CD4-positive, CD25-positive, alpha-beta regulatory T cell (primary cell): ENCODE measurements at places on chromosomes 13 and 19. TPM values are rescaled to one million over a fixed set of nuclear protein-coding genes. Genes with fewer than 3 reads are reported as not detected.

DNA sequence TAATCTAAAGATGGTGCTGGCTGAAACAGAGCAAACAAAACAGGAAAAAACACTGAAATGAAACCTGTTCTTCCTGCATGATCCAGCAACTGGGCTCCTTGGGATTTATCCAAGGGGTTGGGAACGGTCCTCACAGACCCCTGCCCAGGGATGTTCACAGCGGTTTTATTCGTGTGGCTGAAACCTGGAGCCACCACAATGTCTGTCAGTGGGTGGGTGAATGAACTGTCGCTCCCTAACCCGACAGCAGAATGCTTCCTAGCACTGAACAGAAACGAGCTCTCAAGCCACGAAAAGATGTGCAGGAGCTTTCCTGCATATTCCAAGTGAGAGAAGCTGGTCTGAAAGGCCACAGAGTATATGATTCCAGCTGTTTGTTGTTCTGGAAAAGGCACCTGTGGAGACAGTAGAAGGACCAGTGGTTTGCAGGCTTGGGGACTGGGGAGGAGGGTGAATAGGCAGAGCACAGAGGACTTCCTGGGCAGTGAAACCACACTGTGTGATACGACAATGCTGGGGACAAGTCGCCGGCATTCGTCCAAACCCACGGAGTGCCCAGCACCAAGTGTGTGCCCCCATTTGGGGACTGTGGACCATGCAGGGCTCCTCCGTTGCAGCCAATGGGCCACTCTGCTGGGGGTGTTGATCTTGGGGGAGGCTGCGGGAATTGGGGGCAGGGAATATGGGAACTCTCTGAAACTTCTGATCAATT, 73.9 kb downstream of the TEX29 start:
- no peak overlapping the region for H3K4me3 ChIP-seq
- no peak for DNase-seq
- no peaks in the 10 kb centered on the region for H3K36me3 ChIP-seq
- no peak overlapping the region for H3K27ac ChIP-seq
- H3K27me3 ChIP-seq, result no peaks in the 10 kb centered on the region

- peaks cover 3% of the 10 kb centered on the region for H3K27me3 ChIP-seq
- no peaks in the 10 kb centered on the region for H3K4me1 ChIP-seq
- no peak for DNase-seq
- no peak overlapping the region for H3K27ac ChIP-seq
- H3K4me3 ChIP-seq, result no peak overlapping the region
These were observed 24.7 kb upstream of the CD33 start for GRCh38 chr19:51200071-51200666.

DNA sequence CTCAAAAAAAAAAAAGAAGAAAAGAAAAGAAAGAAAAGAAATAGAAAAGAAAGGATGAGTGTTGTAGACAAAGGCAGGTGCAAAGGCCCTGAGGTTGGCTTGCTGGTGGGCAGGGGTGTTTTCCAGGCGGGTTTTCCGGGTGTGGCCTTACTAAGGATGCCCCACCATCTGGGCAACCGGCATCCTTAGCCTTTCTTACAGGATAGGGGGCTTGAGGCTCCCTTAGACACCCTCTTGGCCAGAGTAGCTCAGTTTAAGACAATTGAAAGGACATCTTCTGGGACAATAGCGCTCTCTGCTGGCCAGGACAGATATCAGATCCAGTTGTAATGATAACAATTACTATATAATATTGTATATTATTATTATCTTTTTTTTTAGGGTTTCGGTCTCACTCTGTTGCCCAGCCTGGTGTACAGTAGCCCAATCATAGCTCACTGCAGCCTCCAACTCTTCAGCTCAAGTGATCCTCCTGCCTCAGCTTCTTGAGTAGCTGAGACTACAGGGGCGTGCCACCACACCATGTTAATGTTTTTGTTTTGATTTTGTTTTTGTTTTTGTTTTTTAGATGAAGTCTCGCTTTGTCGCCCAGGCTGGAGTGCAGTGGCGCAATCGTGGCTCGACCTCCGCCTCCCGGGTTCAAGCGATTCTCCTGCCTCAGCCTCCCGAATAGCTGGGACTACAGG, 1.4 kb upstream of the QTRT1 start:
- no peak overlapping the region for H3K27ac ChIP-seq
- H3K4me3 ChIP-seq, result no peak overlapping the region
- no peaks in the 10 kb centered on the region for H3K27me3 ChIP-seq
- peak; percentile 65 for DNase-seq
- H3K4me1 ChIP-seq, result peaks cover 24% of the 10 kb centered on the region

DNA sequence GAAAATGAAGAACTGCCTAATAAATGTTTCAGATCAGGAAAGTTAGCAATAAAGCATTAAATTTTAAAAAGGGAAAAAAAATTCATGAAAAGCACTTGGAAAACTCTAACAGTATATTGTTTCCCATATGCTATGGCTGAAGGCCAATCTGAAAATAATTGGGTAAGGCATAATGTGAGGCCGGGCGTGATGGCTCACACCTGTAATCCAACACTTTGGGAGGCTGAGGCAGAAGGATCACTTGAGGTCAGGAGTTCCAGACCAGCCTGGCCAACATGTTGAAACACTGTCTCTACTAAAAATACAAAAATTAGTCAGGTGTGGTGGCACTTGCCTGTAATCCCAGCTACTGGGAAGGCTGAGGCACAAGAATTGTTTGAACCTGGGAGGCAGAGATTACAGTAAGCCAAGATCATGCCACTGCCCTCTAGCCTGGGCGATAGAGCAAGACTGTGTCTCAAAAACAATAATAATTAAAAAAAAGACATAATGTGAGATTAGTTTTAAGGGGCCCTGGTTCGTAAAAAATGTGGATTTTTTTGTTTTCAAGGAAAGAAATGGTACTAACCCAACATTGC, 15.2 kb downstream of the INTS6 start:
- H3K4me3 ChIP-seq, result no peak overlapping the region
- DNase-seq, result no peak
- peak overlapping the region; percentile 5 for H3K27ac ChIP-seq
- H3K27me3 ChIP-seq, result no peaks in the 10 kb centered on the region
- peaks cover 4% of the 10 kb centered on the region for H3K36me3 ChIP-seq

GRCh38 chr13:113923376-113924063, 50.4 kb downstream of the C13orf46 start:
- no peaks in the 10 kb centered on the region for H3K4me1 ChIP-seq
- H3K36me3 ChIP-seq, result no peaks in the 10 kb centered on the region
- DNase-seq, result no peak
- H3K4me3 ChIP-seq, result no peak overlapping the region
- peaks cover 8% of the 10 kb centered on the region for H3K27me3 ChIP-seq
- H3K27ac ChIP-seq, result no peak overlapping the region

DNA sequence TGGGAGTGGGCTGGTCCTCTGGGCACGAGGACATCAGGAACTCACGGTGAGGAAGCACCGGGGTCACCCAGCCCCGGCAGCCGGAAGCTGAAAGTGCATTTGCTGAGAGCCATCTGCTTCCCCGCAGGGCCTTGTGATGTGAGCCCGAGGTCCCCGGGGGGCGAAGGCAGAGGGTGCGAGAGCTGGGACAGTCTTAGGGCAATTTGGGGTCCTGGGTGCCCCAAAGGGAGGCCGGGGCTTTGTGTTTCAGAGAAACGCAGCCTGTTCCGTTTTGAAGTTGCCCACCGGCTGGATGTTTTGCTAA, 4.8 kb downstream of the F2RL3 start:
- H3K27me3 ChIP-seq, result peaks cover 4% of the 10 kb centered on the region
- H3K4me3 ChIP-seq, result no peak overlapping the region
- no peak for DNase-seq
- H3K27ac ChIP-seq, result no peak overlapping the region

- no peaks in the 10 kb centered on the region for H3K4me1 ChIP-seq
- no peak overlapping the region for H3K4me3 ChIP-seq
- H3K36me3 ChIP-seq, result no peaks in the 10 kb centered on the region
- H3K27ac ChIP-seq, result no peak overlapping the region
These were observed 27.3 kb upstream of the EDDM13 start for GRCh38 chr19:56245121-56245740.

- H3K36me3 ChIP-seq, result peaks cover 10% of the 10 kb centered on the region
- H3K27ac ChIP-seq, result peak overlapping the region; percentile 94
- peaks cover 56% of the 10 kb centered on the region for H3K4me1 ChIP-seq
- no peak for DNase-seq
- no peaks in the 10 kb centered on the region for H3K27me3 ChIP-seq
These were observed 626 bp upstream of the BCL3 start for GRCh38 chr19:44747739-44748425.

- H3K27ac ChIP-seq, result no peak overlapping the region
- H3K27me3 ChIP-seq, result no peaks in the 10 kb centered on the region
- peaks cover 3% of the 10 kb centered on the region for H3K36me3 ChIP-seq
- H3K4me3 ChIP-seq, result no peak overlapping the region
- H3K4me1 ChIP-seq, result no peaks in the 10 kb centered on the region
These were observed 12.4 kb upstream of the NEK5 start for GRCh38 chr13:52141299-52141698.

- no peak overlapping the region for H3K27ac ChIP-seq
- peaks cover 76% of the 10 kb centered on the region for H3K36me3 ChIP-seq
- H3K4me1 ChIP-seq, result no peaks in the 10 kb centered on the region
- no peak for DNase-seq
These were observed 35.9 kb downstream of the COG3 start for GRCh38 chr13:45500492-45501174.

DNA sequence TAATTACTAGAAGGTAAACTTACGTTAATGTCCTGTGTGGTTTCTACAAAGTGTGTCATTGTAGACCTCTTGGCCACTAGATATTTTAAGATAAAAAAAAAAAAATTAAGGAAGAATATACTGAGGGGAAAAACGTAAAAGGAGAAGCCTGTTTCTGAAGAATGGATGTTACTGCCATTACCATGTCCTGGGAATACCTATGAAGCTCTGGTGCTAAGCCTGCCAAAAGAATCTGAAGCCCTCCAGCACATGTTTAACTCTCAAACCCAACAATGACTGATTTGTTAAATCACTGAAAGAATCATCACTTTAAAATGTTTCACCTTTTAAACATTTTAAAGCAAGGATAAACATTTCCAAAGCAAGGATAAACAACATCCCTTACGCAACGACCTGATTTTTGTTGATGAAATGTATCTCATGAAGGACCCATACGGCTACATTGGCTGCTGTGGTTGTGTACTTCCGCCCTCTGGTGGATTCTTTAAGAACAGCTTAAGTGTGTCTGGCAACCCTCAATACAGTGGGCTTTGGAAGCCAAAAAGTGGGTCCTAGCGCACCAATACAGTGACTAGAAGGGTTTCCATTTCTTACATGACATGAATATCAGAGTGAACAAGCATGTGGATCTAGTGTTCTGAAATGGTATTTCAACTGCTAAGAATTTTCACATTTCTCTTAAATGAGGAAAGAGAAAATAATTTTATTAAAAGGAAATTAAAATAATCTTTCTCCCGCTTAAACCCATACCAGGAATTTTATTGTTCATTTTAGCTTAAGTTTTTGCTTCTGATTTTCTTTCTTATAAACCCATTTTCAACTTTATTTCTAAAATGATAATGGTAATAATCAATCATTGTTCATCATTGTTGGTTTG, 74.5 kb upstream of the RAP2A start:
- no peak overlapping the region for H3K27ac ChIP-seq
- H3K4me3 ChIP-seq, result no peak overlapping the region
- H3K36me3 ChIP-seq, result peaks cover 22% of the 10 kb centered on the region
- H3K4me1 ChIP-seq, result no peaks in the 10 kb centered on the region
- DNase-seq, result peak; percentile 26
- no peaks in the 10 kb centered on the region for H3K27me3 ChIP-seq

DNA sequence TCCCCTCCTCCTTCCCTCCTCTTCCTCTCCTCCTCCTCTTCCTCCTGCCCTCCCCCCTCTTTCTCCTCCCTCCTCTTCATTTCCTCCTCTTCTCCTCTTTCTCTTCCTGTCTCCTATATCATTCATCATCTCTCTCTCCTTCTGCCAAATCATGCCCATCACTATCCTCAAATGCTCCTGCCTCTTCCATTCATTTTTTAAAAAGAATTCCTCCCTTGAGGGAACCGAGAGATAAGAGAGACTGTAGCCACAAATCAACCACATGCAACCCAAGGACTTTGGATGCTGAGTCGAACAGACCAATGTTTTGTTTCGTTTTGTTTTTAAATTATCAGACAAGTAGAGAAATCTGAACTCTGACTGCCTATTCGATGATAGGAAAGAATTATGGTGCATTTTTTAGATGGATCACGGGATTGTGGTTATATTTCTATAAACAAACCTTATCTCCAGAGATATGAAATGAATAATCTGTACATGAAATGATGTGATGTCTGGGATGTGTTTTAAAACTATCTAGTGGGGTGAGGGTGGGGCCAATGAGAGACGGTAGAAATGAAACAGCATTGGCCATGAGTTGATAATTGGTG, 9.5 kb upstream of the ZNF541 start:
- no peaks in the 10 kb centered on the region for H3K27me3 ChIP-seq
- no peak for DNase-seq
- peak overlapping the region; percentile 55 for H3K27ac ChIP-seq
- no peaks in the 10 kb centered on the region for H3K36me3 ChIP-seq
- H3K4me3 ChIP-seq, result no peak overlapping the region

- H3K27me3 ChIP-seq, result no peaks in the 10 kb centered on the region
- H3K4me3 ChIP-seq, result peak overlapping the region; percentile 81
- no peaks in the 10 kb centered on the region for H3K4me1 ChIP-seq
- no peak for DNase-seq
- H3K36me3 ChIP-seq, result peaks cover 16% of the 10 kb centered on the region
These were observed 422 bp downstream of the ZNF71 start for GRCh38 chr19:56595548-56595899.

GRCh38 chr13:99150575-99151361, 49.9 kb upstream of the UBAC2 start:
- H3K27me3 ChIP-seq, result no peaks in the 10 kb centered on the region
- H3K27ac ChIP-seq, result no peak overlapping the region
- H3K4me3 ChIP-seq, result no peak overlapping the region
- DNase-seq, result no peak
- no peaks in the 10 kb centered on the region for H3K36me3 ChIP-seq

GRCh38 chr19:17171874-17172273, 43.3 kb upstream of the USE1 start:
- H3K36me3 ChIP-seq, result peaks cover 76% of the 10 kb centered on the region
- no peaks in the 10 kb centered on the region for H3K27me3 ChIP-seq
- H3K4me1 ChIP-seq, result no peaks in the 10 kb centered on the region
- H3K27ac ChIP-seq, result no peak overlapping the region

GRCh38 chr13:40464337-40465014, 202.0 kb downstream of the FOXO1 start:
- DNase-seq, result no peak
- no peaks in the 10 kb centered on the region for H3K36me3 ChIP-seq
- no peaks in the 10 kb centered on the region for H3K4me1 ChIP-seq
- H3K4me3 ChIP-seq, result no peak overlapping the region
- no peaks in the 10 kb centered on the region for H3K27me3 ChIP-seq

DNA sequence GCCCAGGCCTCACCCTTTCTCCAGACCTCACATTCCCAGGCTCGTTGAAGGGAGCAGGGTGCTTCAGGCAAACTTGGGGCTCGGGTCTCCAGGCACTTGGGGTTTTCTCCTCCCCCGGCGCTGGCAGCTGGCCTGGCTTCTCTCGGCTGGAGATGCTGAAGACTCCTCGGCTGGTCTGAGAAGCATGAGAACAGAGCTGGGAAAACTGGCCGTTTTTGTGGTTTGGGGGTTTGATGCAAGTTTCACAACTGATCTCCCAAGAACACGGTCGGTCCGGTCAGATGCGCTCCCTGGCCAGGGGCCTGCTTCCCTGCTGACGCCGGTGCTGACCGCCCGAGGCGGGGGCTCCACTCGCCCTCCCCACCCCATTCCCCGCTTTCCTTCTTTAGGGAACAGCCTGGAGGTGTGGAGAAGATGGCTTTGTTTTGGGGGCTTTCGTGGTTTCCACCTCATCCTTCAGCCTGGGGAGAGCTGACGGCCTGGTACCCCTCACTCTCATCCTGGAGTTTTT, 35.3 kb downstream of the CEBPA start:
- DNase-seq, result no peak
- no peak overlapping the region for H3K4me3 ChIP-seq
- no peak overlapping the region for H3K27ac ChIP-seq
- H3K4me1 ChIP-seq, result no peaks in the 10 kb centered on the region
- H3K36me3 ChIP-seq, result no peaks in the 10 kb centered on the region

SOX1 gene
- polyA plus RNA-seq, result not detected

FLT3 gene
- polyA plus RNA-seq, result not detected

ZNF737 gene
- 16.2 TPM for polyA plus RNA-seq

ILF3 gene
- polyA plus RNA-seq, result 54.8 TPM
